T-cell (primary cell): ENCODE measurements at places on chromosomes 1 and 21. TPM values are rescaled to one million over a fixed set of nuclear protein-coding genes. Genes with fewer than 3 reads are reported as not detected.

- DNase-seq = no peak
Measured at GRCh38 chr1:53543778-53544695, 84.8 kb downstream of the DMRTB1 start.

DNA sequence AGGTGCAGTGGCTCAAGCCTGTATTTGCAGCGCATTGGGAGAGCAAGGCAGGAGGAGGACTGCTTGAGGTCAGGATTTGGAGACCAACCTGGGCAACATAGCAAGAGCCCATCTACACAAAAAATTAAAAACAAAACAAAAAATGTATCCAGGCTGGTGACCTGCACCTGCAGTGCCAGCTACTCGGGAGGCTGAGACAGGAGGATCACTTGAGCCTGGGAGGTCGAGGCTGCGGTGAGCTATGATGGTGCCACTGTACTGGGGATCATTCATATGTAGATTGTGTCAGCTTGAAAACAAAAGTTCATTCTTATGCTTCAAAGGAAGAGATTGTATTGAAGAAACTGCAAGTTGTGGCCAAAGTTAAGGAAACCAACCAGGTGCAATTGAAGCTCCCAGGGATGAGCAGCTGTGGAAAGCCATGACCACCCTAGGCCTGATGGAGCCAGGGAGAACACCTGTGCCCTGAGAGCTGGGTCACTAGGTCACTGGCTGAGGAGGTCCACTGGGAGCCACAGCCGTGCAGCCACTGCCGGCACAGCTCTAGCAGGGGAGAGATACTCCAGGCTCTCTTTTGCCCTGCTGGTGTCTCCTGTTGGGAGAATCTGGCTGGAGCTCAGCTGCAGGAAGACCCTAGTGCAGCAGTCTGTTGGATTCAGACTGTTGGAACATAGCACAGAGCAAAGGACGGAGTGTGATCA is 13.3 kb upstream of the BRWD1 start:
- no peak for DNase-seq

DNA sequence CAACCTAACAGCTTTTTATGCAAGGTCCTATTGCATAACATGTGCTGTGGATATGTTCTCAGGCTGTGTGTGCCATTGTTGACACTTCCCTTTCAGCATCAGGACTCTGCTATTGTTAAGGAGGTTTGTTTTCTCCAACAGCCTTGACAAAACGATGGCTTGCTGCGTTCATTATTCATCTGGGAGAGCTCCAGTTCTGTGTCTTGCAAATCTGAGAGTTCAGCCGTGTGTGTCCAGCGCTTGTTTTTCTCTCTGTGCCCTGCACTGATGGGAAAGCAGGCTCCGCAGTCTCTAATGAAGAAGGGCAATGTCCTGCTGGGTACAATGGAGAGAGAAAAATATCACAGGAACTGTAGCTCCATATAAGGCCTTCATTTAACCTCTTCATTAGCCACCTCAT is 63.7 kb downstream of the CLDN17 start:
- DNase-seq = no peak

DNA sequence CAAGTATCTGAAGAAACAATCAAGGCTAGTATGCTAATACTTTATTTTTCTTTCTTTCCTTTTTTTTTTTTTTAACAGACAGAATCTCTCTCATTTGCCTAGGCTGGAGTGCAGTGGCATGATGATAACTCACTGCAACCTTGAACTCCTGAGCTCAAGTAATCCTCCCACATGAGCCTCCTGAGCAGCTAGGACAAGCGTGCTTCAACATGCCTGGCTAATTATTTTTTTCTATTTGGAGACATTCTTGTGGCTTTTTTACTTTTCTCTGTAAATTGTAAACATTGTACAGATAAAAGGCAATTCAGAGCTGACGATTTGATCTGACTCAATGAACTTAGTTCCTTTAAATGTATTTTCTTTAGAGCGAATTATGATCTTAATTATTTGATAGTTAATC is 41.4 kb downstream of the CCDC18 start:
- no peak for DNase-seq

GRCh38 chr1:44408632-44409602 is 3.9 kb downstream of the RNF220 start:
- DNase-seq = no peak

DNA sequence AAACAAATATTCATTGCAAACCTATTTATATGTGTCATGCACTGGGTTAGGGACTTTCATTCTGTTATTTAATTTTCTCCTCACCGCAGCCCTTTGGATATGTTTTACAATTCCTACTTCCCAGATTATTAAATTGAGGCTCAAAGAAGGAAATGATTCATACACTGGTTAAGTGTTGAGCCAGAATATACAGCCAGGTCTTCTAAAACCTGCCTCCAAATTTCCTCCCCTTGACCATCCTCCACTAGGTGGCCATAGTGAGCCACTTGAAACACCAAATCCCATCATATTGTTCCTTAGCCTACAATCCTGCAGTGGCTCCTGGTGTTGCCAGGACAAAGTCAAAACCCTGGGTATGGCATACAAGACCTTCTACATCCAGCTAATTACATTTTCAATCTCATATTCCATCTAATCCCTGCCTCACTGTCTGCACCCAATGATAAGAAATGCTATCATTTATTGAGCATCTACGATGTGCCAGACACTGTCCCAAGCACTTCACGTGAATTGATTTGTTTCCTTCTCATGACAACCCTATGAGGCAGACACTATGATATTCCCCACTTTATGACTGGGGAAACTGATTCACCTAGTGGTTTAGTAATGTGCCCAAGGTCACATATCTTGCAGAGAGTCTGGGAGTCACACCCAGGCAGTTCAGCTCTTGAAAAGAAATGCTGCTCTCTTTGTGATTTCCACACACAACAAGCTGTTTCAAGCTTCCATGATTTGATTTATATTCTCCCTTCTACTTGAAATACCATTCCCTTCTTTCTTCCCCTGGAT is 23.6 kb upstream of the KIRREL1 start:
- DNase-seq = no peak

GRCh38 chr1:203526130-203526529 is 32.2 kb downstream of the OPTC start:
- no peak for DNase-seq

DNA sequence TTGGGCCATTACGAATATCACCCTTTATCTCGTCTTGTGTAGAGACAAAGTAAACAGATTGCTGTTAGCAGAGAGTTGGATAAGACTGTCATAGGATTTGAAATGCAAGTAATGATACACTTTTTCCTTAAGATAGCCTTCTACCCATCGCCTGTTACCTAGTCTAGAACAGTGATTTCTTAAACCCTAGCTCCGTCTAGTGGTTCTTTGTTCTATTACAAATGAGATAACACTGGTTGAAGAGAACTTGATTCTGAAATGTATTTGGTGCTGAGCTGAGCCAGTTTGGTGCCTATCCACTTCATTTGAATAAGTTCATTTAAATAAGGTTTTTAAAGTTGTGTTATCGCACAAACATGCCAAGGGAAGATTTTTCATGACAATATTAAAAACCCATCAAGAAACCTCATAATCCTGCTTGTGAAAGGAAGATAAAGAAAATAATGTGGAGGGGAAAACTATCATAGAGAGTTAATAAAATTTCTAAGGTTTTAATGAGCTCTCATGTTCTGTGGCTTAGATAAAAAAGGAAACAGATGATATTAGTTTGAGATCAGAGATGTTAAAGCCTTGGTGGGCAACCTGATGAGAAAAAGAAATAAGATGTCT is 1.5 kb upstream of the KCNH1 start:
- no peak for DNase-seq

DNA sequence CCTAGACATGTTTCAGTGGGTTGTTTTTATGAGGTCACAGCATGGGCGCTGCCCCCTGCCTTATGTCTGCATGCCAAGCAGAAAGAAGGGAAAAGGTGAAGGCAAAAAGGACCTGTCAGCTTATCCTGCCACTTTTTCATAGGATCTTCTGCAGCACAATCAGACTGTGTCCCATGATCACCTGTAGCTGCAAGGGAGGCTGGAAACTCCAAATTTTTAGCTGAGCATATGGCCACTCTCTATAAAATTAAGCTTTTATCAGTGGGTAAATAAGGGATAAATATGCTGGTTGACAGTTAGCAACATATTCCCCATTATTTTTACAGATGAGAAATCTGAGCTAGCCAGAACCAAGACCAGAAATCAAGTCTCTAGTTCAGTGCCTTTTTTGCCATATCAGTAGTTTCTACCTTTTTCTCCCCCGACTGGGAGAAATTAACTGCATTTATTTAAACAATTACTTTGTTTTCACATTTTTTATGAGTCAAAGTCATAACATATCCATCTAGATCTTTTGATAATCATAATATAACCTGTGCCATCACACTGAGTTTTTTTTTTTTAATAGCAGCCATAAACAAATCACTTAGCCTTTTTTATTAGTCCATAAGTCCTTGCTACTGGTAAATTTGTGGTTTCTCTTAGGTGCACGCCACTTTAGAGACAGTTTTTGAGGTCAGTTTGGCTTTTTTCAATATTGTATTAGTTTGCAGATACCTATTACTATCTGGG is 307.0 kb downstream of the NFIA start:
- no peak for DNase-seq

GRCh38 chr1:32954168-32954567 is 10.4 kb downstream of the RNF19B start:
- no peak for DNase-seq

DNA sequence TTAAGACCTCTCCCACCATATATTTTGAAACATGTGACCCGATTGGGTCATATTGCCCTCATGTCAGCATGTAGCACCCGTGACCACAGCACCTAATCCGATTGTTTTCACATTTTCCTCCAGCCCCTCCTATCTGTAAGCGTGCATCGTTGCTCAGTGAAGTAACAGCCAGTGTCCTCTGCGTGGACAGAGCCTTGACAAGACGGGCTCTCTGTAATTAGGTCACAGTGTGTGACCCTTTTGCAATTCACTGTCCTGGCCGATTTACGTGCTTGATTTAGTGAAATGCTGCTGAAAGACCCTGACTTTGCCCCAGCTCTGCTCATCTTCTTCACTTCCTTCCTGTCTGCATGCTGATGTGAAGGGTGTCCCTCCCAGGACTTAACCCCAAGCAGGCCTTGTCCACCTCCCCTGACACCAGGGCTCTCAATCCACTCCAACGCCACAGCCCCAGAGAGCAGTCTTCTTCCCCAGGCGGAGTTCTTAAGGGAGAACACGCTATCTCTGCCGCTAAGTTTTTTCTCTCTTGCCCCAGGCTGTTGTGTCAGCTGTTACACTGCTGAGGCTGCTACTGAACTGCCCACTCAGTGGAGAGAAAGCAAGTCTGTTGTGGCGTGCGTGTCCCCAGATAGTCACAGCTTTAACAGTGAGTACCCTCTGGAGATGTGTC is 19.4 kb downstream of the URB2 start:
- no peak for DNase-seq

- no peak for DNase-seq
Measured at GRCh38 chr1:67850151-67850551, 16.9 kb upstream of the GNG12 start.

- DNase-seq = no peak
Measured at GRCh38 chr1:207317561-207317960, 3.9 kb upstream of the CD55 start.

DNA sequence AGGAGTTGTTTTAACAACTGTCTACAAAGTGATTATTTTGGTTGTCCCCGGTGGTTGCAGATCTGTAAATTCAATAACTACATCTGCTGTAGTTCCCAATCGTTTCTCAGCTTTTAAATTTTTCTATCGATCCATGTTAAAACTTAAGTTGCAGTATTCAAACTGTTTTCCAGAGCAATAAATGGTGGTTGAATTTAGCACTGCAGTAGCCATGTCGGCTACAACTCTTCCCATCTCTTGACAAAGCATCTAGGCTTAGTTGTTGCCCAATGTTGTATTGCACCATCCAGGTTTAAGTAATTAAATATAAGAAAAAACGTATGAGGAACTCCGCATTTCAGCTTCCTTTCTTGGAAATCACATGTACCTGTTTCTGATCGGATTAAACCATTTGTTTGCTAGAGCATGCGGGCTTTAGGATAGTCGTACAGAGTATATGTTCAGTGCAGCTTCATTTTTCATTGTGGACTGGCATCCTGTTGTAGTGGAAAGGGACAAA is 996 bp downstream of the CNIH4 start:
- no peak for DNase-seq

DNA sequence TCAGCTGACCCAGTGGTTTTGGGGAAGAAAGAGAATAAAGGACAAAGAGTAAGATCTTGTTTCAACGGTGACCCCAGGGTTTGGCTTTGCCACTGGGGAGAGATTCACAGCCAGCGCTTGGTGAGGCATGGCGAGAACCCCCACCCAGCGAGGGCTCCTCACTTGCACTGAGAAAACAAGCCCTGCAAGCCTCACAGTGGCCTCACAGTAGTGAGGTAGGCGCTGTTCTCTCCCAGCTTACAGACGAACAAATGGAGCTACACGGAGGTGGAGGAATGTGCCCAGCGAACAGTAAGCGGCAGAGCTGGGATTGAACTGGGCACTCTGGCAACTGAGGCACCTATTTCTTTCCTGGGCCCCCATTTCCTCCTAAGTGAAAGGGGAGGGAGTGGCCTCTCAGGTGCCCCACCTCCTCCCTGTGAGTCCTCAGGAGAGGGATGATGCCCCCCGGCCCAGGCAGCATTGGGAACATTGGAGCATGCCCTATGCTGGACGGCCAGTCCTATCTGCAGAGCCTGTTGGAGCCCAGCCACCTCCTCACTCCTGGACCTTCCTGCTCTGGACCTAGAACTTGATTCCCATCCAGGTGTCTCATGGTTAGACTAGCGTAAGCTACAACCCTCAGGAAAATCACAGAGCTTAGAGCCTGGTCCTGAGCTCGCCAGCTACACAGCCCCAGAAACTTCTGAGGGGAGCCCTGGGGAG is 73.4 kb upstream of the EDN2 start:
- no peak for DNase-seq

DNA sequence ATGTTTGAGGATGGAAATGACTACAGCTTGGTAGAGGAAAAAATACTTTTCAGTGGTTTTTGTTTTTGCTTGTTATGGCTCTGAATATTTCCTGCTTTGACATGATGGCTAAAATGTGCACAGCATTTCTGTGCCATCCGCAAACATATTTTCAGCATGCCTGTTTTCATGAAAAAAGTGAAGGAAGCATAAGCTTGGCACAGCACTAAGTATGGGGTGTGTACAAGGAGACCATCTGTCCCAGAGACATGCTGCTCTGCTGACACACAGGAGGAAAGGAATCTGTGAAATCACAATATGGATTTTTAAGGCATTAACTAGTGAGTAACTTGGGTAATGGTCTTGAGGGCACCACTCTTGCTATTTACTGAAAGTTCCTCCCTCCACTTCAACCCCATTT is 595.5 kb downstream of the RWDD3 start:
- DNase-seq = no peak

DNA sequence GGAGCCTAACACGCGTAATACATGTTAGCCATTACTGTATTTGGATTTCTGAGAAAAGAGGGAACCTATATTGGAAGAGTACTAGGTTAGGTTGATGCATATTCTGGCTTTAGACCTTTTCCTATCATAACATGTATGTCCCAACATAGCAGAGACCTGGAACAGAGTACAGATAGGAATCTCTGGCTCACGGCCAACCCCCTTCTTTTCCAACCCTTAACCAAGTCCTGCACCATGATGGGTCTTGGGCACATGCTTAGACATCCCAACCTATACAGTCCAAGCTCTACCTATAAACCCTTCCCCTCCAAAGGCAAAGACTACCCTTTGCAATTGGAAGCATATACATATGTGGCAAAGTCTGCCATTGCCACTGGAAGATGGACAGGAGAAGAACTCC is 227.9 kb downstream of the TM2D1 start:
- DNase-seq = no peak

GRCh38 chr1:18736958-18737357 is 106.3 kb downstream of the PAX7 start:
- no peak for DNase-seq

The CYP2J2 gene
- total RNA-seq = 0.67 TPM

The CD1E gene
- total RNA-seq = not detected

The CD1C gene
- total RNA-seq = 1.4 TPM

The ATP1A4 gene
- total RNA-seq = not detected

The FMO3 gene
- not detected for total RNA-seq

The MRAP gene
- total RNA-seq = not detected

The IL12RB2 gene
- total RNA-seq = 2.4 TPM

The HMGCS2 gene
- 0.35 TPM for total RNA-seq
